Renal pelvis (tissue), 12 donors: ENCODE measurements at places on chromosomes 12 and 14. TPM values are rescaled to one million over a fixed set of nuclear protein-coding genes. Genes with fewer than 3 reads are reported as not detected.

DNA sequence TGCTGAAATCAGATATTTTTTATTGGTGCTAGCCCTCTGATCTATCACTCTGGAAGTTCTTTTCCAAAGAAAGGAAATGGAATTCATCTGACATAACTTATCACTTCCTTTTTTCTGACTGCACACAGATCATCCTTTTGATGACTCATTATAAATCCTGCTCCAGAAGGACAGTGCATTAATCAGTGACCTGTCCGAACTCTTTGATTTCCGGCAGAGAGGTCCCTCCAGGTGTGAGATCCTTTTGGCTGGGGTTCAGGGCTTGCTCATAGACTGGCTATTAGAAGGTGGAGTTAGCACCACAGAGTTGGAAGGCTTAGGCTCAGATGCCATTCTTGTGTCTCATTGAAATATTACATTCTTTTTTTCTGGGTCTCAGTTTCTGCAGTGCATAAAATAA is 328.2 kb downstream of the ZFP36L1 start:
- DNase-seq: no peak

GRCh38 chr12:90543841-90544240 is 411.1 kb downstream of the CCER1 start:
- DNase-seq: peak; percentile 31

DNA sequence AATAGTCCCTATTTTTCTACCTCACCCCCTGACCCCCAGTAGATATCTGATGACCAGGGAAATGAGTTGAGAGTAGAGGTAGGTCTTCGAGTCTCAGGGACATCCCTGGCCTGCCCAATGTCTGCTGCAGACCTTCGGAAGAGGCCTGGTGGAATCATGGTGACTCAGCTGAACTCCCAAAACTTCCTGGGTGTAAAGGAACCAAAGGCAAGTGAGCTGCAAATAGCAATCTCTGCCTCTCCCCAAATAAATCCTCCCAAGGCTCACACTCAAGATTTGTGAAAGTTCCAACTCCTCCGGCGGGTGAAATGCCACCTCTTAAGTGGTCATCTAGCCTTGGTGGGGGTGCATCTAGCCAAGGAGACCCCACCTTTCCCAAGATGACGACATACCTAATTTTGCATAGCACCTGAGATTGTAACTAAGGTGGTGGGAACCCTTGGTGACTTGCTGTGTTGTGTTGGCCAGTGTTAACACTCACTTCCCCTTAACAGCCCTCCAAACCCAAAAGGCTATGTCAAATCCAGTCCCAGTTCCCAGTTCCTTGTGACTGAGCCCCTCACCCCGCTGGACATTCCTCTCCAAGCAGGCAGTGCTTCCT is 6.3 kb downstream of the ZFP36L1 start:
- peak; percentile 36 for DNase-seq

- no peak for DNase-seq
Measured at GRCh38 chr12:85711735-85712390, 124.3 kb downstream of the RASSF9 start.

DNA sequence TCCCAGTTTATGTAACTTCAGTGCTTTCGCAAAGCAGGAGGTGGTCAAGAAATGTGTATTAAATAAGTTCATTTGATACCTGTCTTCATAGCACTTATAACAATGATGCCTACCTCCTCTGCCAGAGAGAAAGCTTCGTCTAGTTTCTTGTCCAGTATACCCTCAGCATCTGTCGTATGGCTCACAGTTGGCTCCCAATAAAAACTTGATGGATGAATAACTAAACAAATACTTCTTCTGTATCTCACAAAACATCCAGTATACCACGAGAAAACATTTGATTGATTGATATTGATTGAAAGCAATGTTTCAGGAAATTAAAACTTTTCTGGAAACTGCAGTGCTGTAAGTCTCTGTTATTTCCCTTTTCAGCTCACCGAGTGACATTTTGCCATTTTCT is 26.9 kb upstream of the PTGDR start:
- no peak for DNase-seq

The FBXW8 gene
- polyA plus RNA-seq: 25.6 TPM

The FOS gene
- 75.8 TPM for polyA plus RNA-seq

The SYNDIG1L gene
- polyA plus RNA-seq: 0.31 TPM

The OR6C65 gene
- polyA plus RNA-seq: not detected
